Frontal cortex (tissue), 4 donors: ENCODE measurements at places on chromosomes 13 and 19.

DNA sequence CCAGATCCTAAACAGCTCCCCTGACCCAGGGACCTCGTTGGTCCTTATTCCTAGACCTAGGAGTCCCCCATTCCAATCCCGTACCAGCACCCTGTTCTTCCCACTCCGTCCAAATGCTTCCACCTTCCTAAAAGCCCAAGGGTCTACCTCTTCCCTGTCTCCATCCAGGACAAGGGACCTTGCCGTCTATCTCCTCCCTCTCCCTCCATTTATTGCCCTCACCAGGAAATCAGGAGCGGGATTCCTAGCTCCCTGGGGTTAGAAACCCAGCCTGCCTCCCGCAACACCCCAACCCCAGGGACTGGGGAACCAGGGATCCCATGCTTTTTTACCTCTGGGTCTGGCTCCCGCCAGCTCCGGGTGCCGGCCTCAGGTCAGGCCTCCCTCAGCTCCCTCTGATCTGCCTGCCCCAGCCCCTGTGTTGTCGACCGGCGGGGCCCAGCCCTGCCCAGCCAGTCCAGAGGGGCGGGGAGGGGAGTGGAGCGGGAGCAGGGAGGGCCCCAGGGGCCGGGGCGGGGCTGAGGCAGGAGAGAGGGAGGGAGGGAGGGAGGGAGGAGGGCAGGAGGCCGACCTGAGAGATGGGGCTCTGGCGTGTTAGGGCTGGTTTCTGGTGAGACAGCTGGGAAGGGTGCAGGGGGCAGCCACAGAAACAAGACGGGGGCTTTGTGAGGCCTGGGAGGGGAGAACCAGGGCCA is at the start of gene B3GNT8:
TSS of gene B3GNT8 (minus strand) at position 423 of the 695 bp plus-strand sequence. CDS start 596 bp downstream, outside the sequence.
- DNase-seq = no peak

- DNase-seq = no peak
These were observed 18.8 kb upstream of the PPP5C start for GRCh38 chr19:46328079-46328478.

- DNase-seq = no peak
These were observed 1556.2 kb downstream of the SLITRK5 start for GRCh38 chr13:89227356-89227755.

GRCh38 chr13:41008349-41008980 is 10.7 kb downstream of the ELF1 start:
- DNase-seq = no peak

DNA sequence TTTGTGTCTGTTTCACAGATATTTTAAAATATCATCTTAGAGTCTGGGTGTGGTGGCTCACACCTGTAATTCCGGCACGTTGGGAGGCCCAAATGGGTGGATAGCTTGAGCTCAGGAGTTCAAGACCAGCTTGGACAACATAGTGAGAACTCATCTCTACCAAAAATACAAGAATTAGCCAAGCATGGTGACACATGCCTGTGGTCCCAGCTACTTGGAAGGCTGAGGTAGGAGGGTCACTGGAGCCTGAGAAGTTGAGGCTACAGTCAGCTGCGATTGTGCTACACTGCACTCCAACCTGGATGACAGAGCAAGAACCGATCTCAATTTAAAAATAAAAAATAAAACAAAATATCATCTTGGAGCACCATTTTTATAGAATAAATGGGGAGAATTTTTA is 1247.6 kb upstream of the MIR17HG start:
- DNase-seq = no peak

GRCh38 chr19:15562861-15563260 is 52.2 kb upstream of the CYP4F8 start:
- DNase-seq = no peak

- DNase-seq = no peak
These were observed 1252.8 kb downstream of the EFNB2 start for GRCh38 chr13:105282406-105283285.

DNA sequence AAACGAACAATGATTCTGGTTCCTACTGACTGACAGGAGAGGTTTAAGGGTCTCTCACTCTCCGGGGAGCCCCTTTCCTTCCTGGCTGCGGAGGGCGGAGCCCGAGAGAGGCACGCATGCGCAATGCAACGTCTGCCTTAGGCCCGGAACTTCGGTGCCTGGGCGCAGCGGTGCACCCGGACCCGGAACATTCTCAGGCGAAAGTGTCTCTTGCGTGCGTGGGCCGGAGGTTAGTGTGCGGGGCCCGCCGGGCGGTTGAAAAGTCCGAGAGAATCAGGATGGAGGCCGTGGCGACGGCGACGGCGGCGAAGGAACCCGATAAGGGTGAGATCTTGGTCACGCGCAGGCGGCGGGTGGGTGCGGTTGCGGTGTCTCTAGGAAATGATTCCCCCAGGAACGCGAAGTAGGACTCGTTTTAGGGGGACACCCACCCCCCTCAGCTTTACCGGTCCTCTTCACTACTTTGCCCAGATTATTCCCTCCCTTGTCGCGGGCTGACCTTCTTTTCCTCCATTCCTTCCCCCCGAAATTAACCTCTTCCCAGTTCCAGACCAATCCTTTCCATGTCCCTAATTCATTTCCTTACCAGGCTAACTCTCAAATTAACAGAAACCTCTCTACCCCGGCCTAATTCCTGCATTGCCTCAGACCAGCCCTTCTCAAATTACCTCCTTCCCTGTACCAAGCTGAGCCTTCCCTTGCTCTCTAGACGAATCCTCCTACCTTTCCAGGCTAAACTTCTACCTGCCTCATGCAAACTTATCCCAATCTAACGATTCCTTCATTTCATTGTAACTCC is at the start of gene CCDC97:
TSS of gene CCDC97 (plus strand) at position 140 of the 799 bp plus-strand sequence. CDS start at position 279, 139 bp downstream.
- DNase-seq = peak; percentile 88

DNA sequence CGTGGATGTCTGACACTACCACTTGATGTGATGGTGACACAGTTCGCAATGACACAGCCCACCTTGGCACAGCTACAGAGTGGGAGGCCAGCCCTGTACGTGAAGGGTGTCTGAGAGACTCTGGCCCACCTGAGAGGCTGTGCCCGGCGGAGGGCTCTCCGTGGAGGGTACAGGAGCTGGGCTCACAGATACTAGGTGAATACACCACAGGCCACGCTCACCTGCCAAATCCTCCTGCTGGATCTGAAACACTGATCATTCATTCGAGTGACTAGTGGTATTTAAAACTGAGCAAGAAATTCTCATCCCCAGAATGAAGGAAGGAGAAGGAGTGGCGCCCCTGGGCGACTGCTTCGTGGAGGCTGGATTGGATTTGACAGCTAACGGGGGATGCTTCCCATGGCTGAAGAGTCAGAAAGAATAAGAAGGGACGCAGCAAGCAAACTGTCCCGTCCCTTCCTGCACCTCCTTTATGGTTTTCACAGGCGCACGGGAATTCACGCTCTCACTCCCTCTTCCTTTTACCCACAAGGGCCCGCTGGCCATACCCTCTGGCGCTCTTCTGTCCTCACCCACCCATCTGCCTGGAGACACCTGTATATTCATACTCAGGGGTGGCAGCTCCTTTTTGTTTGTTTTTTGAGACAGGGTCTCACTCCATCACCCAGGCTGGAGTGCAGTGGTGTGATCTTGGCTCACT is 25.0 kb downstream of the CEBPG start:
- DNase-seq = no peak

DNA sequence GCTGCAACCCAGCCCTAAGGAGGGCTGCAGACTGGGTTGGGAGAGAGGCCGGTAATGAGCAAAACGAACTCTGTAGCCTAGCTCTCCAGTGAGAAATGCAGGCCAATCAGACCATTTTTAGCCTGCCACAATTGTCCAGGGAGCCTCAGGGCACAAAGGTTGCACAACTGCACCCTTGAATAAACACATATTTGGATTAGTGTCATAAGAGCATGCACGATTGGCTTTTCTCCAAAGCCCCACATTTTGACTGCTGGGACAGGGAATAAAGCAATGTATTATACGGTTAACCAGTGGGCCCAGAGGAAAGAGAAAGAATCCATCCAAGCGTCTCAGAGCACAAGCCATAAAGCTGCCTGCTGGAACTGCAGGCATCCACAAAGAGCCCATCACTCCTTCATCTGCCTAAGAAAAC is 729.4 kb upstream of the SGCG start:
- DNase-seq = no peak

GRCh38 chr19:47075941-47076340 is 27.5 kb upstream of the TMEM160 start:
- no peak for DNase-seq

- DNase-seq = no peak
These were observed 433.2 kb upstream of the KLHL1 start for GRCh38 chr13:70541451-70541850.

DNA sequence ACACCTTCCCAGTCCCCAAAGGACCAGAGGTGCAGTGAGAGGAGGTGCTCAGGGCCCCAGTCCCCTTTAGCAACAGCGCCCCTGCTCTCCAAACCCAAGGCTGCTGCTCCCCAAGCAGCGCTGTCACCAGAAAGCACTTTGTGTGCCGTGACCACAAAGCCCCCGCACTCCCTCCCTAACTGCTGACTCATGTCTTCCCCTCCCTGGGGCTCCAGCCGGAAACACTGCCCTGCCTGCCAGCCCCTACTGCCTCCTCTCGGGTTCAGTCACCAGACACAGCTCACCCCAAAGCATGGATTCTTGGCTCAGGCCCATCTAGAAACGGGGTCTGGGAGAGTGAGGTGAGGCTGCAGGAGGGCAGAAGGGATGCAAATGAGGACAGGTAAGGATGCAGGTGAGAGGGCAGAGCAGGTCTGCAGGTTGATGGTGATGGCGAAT is 4.9 kb upstream of the TNFSF14 start:
- peak; percentile 50 for DNase-seq

- DNase-seq = peak; percentile 64
These were observed 34.4 kb upstream of the OXGR1 start for GRCh38 chr13:97028441-97029299.

- DNase-seq = no peak
These were observed 1.4 kb upstream of the SAMD1 start for GRCh38 chr19:14091813-14092462.

GRCh38 chr19:51354742-51355148 is 11.4 kb downstream of the ETFB start:
- no peak for DNase-seq

DNA sequence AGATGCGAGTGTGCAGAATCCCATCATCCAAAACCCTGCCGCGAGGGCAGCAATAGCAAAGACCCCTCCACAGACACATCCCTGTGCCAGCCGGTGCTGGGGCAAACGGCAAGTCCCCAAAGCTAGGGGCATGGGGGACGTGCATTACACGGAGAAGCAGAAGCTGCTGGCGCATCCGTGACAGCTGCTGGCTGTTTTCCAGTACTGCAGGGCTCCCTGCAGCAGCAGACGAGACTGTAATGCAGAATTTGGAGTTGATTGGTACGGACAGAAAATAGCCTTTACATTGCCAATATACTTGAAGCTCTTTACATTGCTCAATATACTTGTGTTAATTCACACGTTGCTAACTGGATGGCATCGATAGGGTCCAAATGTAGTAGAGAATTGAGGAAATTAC is 77.2 kb upstream of the TMTC4 start:
- peak; percentile 31 for DNase-seq

GRCh38 chr13:45542878-45543277 is 72.7 kb downstream of the ERICH6B start:
- no peak for DNase-seq

DNA sequence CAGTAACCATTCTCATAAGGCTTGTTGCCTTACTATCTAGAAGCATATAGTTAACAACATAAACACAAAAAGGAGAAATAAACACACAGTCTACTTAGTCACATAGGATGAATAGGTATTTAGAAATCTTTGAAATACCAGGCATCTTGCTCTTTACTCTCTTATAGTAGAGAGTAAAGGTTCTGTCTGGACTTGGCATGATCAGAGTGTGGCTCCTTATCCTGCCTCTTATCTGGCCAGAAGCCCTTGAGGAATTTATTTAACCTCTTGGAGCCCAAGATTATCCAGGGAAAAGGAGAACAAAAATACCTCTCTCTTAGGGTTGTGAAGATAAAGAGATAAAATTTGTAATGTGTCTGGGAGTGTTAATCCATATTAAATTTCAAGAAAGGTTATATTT is 100.2 kb upstream of the MBNL2 start:
- no peak for DNase-seq

DNA sequence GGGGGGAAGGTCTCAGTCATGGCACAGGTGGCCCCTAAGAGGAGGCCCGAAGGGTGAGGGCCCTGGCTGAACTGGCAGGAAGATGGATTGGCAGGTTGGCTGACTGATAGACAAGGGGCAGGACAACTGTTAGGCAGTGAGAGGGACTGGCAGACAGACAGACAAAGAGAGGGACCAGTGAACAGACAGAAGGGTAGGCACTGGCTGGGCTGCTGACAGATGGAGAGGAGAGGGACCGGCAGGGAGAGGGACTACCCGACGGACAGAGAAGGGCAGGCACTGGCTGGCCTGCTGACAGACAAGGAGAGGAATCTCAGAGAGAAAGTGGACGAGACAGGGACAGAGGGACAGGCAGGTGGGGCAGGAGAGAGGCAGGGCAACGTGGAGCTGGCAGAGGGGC is 31.8 kb upstream of the EHD2 start:
- no peak for DNase-seq

DNA sequence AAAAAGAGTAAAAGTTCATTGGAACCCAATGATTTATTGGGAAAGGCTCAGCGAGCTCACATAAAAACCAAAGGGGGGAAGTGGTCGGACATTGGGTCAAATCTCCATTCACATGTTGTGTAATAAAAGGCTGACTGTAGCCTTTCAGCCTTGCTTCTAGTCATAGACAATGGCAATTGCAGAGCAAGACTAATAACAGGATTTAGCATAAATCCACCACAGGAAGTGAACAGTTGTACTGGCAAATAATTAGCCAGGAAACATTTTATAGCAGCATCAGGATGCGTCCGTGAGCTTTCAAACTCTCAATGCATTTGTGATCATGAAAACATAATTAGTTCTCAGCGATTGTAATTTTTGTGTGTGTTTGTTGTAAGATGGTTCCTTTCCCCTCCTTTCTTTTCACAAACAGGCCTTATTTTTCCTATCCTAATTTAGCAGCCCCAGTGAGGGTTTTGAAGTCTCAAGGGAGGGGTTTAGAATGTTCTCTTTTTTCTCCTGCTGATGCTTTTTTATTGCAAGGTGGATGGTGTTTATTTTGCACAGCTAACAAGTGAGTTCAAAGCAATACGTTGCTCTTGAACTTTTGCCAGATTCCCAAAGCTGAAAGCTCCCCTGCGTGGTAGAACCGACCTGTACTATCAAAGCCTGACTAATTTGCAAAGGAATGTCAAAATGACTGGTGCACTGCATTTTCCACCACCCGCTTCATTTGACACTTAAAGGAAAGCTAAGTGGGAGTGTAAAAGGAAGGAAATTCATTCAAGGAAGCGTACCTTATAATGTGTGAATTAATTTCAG is 105.6 kb downstream of the SPRY2 start:
- DNase-seq = no peak
